ENCODE measurements at places on chromosomes 16 and 17.

- no peak for DNase-seq
Observed at GRCh38 chr16:52141871-52142270, 405.1 kb downstream of the TOX3 start.

GRCh38 chr16:85401370-85401916 lies 211.7 kb upstream of the GSE1 start:
- no peak for DNase-seq

- DNase-seq: no peak
Observed at GRCh38 chr17:33292201-33292980, 704 bp downstream of the ASIC2 start.

DNA sequence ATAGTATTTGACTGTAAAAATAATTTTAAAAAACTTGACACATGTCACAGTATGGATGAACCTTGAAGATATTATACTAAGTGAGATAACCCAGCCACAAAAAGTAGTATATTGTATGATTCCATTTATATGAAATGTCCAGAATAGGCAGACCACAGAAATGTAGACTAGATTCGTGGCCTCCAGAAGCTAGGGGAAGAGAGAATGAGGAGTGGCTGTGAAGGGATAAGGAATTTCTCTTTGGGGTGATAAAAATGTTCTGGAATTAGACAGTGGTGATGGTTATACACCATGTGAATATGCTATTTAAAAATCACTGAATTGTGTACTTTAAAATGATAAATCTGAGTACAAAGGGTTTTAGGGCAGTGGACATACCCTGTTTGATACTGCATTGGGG lies 253.1 kb upstream of the DYNLRB2 start:
- no peak for DNase-seq

DNA sequence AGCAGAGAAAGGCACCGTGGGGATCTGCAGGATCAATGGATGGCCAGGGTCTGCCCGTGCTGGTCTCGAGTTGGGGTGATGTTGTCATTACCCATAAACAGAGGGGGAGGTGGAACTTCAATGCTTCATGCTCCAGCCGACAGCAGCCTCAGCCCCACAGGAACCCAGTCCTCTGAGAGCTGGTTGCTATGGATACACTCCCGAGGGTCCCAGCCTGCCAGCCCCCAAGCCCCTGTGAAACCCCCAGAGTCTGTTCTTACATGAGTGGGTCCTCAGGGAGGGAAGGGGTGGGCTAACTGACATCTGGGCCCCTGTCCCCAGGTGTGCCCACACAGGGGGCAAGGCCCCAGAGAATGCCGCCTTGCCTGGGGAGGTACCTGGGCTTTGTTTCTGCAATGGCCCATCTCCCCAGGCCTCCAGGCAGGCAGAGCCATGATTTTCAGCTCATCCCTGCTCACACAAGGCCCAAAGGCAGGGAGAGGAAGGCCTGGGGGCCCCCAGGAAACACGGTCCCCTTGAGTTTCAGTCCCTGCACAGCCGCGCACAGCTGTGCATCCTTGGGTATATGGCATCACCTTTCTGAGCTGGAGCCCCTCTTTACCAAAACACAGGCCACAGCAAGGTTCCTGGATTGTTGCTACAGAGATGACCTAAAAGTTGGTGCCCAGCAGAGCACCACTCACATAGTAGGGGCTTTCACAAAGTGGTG lies 223.7 kb downstream of the ZNF423 start:
- DNase-seq: no peak

DNA sequence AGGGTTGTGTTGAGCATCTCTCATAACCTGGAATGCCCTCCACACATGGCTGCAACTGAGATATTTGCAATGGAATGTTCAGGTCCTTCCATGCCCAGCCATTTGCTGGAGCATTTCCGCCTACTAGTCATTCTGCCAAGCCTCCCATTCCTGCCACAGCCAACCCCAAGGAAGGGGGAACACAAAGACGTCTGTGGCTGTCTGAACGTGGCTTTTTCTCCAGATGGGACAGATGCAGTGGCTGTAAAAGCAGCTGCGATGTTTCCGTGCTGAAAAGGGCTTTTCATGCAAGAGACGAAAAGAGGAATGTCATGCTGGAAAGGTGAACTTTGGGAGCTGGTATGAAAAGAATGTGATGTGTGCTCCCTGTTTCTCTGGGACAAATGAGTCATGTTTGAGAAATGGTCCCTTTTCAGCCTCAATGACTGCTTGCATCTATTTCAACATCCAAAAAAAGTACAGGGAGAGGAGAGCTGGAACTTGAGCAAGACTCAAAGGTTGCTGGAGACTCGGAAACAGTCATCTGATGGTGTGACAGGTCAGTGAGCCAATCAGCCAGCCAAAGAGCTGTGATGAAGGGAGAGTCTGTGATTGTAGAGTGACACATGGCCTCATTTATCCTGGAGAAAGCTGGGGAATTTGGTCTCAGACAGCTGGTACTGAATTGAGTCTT lies 208.9 kb downstream of the SHISA9 start:
- DNase-seq: no peak

DNA sequence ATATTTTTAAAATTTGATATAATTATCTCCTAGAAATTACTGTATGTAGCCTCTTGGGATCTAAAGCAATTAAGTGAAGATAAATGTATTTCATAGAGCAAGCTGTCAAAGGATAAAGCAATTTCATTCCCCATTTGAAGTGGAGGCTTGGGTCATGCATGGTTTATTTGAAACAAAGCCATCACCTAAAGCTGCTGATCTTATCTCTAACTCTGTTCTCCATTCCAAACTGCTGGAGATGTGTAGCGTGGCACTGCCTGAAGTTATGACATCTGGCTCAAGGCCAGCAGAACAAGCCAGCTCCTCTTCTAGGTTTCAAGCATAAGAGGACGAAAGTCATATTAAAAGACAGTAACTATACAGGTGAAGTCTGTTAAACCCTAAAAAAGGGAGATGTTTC lies 83.9 kb downstream of the HIC1 start:
- DNase-seq: no peak

- DNase-seq: peak; percentile 88
Observed at GRCh38 chr16:3021449-3022207, 1.5 kb downstream of the TNFRSF12A start.

GRCh38 chr16:66541388-66542355 lies 8.2 kb downstream of the TK2 start:
- no peak for DNase-seq

GRCh38 chr17:44213403-44214229 lies 5.9 kb downstream of the UBTF start:
- DNase-seq: no peak

DNA sequence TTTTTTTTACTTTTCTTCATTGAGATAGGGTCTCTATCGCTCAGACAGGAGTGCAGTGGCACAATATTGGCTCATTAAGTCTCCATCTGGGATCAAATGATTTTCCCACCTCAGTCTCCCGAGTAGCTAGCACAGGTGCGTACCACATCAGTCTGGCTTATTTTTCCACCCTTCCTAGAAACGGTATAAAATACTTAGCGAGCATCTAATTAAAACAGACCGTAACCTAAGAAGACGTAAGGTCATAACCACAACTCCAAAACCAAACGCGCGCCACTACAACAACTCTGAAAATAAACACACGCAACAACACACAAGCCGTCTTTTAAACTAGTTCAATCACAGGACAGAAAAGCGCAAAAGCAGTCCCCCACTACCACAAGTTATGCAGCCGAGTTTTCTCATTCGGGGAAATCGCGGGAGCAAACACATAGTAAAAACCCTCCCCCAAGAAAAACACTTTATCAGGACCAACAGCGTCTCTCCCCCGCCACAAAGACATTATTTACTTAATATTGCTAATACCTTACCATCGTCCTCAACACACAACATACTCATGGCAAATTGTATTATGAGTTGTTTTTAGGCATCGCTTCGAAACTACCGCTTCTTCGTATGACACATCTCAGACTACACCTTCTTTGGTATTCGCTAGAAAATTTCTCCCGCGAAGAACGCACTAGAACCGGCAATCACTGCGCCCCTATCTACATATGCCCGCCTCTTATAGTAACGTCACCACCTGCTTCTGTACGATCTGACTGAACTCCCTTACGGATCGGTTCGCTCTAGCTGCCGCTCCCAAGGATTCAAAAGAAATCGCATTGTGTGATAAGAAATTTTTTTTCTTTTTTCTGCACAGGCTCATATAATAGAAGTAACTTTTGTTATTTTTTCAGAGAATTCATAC lies 32.8 kb downstream of the TEX14 start:
- peak; percentile 62 for DNase-seq

- no peak for DNase-seq
Observed at GRCh38 chr16:16867973-16868372, 489.0 kb downstream of the NPIPA7 start.

DNA sequence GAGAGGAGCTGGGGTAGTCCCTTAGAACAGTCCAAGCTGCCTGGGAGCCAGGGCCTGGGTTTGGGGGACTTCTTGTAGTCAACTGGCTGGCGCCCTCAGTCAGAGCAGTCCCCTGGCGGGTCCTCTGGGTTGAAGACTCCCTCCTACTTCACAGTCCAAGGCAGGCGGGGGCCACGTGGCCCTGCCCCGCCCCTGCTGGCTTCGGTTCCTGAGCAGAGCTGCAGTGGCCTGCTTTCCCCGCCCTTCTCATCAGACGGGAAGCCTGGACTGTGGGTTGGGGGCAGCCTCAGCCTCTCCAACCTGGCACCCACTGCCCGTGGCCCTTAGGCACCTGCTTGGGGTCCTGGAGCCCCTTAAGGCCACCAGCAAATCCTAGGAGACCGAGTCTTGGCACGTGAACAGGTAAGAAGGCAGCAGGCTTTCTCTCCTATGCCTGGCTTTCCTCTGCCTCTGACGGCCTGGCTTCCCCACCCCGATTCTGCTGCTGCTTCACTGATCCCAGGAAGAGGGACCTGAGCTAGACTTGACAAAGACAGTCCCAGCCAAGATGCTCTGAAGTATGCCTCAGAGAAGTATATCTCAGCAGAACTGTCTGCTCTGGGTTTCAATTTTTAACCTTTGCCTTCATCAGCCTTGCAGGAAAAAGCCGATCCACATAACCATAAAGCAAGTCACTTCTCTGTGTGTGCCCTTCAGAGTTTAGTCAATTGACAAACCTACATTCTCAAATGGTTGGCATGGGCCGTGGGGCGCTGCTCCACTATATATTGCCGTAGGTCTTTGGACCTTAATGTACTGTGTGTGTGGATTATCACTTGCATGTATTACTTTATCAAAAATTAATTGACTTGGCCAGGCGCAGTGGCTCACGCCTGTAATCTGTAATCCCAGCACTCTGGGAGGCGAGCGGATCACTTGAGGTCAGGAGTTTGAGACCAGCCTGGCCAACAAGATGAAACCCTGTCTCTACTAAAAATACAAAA lies 56.3 kb downstream of the SF3B3 start:
- no peak for DNase-seq

DNA sequence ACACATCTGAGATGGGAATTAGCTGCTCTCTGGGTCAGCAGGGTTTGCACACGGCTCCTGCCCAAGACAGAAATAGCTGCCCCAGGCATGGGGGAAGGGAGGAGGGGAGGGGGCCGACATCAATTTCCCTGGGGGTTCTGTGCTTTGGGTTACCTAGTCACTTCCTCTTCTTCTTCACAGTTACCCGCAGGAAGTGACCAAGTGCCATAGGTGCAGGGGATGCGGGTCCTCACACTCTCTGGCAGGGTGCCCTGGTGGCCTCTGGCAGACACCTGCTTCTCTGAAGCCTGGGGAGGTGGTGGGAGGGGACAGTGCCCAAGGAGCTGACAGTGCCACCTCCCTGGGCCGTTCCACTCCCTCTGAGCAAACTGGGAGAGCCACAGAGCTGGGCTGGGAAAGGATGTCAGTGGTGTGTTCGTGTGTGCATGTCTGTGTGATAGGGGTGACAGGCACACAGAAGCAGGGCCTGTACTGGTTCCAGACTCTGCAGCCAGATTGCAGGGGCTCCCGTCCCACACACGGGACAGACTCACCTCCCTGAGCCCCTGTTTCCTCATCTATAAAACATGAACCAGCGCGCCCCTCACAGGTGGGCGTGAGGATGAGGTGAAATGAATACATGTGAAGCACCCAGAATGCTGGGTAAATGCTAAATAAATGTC lies 18.2 kb downstream of the SCN4A start:
- DNase-seq: no peak

GRCh38 chr17:4547118-4547906 lies 7.9 kb downstream of the MYBBP1A start:
- no peak for DNase-seq

GRCh38 chr17:57986841-57987580 lies 1.0 kb downstream of the VEZF1 start:
- no peak for DNase-seq

GRCh38 chr16:75679366-75679765 lies 2.6 kb upstream of the CPHXL2 start:
- no peak for DNase-seq

GRCh38 chr16:89653656-89654295 lies 3.7 kb downstream of the CHMP1A start:
- no peak for DNase-seq

GRCh38 chr17:57927048-57927723 lies 28.0 kb downstream of the CUEDC1 start:
- no peak for DNase-seq

DNA sequence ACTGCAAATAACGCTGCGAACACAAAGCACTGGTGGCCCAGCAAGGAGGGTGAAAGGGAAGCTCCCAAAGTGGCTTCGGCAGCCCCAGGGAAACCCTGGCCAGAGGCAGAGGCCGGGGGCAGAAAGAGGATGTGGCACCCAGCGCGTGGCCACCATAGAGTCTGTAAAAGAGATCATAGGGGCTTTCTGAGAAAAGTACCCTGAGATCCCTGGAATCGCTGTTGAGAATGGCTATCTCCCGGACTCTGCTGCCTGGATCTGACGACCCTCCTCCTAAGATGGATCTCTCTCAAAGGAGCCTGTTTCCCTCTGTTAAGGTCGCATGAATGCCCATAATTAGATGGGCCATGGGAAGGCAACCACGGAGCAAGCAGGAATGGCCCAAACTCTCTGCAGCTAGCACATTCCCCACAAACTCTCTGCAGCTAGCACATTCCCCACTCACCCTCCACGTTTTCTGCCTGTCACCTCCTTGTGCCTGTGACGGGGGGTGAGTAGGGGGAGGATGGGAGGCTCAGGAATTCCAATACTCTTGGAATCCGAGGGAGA lies 364.4 kb downstream of the XYLT1 start:
- no peak for DNase-seq

GRCh38 chr16:28182801-28183200 lies 29.0 kb downstream of the XPO6 start:
- DNase-seq: no peak

DNA sequence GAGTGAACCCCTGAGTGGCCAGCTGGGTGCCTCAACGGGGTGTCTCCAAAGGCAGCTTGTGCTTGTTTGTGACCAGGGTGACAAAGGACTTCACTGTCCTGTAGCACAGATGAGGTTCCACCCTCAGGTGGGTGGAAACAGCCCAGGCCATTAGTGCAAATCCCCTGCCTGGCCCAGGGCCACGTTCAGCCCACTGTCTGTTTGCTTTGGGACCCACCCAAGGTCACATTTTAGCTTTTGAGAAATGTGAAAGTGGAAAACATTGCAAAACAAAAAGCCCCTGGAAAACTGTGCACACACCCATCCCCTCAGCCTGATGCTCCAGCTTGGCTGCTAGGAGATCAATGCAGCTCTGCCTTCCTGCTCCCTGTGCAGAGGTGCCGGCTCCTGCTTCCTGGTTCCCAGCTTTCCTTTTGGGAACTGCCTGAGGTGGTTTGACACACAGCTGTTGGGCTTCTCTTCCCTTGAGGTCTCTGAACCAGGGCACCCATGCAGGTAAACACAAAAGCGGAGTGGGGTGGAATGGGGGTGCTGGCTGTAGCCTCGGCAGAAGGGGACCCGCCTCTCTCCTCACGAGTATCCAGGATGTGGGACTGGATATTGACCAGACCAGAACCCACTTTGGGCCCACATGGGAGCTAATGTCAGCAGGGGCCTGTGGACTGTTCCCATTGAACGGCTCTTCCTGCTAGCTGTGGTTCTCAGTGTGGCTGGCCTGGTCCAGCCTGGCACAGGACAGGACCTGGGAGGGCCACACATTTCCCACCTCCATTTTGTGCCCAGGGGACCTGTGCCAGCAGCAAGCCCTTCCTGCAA lies 7.9 kb upstream of the SPHK1 start:
- DNase-seq: no peak
